ENCODE measurements at places on chromosomes 7 and 10.

- no peak for DNase-seq
These were observed 1.6 kb downstream of the SAMD9L start for GRCh38 chr7:93146472-93147141.

DNA sequence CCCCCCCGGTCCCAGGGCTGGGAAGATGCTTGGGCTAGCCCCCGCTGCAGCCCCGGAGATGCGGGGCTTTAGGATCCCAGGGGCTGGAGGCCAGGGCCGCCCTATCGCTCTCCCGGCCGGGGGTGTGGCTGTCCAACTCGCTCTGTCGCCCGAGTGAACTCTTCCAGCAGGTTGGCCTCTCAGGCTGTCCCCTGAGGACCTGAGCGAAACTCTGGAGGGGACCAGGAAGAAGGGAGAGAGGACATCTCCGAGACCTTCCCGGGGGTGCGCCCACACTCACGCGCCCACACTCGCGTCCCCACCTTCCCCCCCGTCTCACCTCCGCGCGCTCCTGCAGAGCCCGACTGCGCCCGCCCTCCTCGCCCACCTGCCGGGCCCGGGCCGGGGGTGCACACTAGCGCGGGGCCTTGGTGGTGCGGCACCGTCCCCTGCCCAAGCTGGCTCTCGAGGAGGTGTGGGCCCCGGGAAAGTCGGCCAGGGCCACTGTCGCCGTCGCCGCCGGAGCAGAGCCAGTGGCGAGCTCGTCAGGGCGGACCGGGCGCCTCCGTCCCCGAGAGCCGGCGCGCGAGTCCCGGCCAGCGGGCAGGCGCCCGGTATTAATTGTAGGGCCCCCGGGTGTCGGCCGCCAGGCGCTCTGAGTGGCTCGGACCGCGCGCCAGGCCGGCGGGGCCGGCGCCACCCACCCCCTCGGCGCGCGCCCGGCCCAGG lies 101.7 kb upstream of the SVIL start:
- DNase-seq = peak; percentile 88

- no peak for DNase-seq
These were observed 528.1 kb upstream of the SEMA3D start for GRCh38 chr7:85714951-85715350.

- DNase-seq = no peak
These were observed 57.6 kb downstream of the SNX10 start for GRCh38 chr7:26349005-26349915.

DNA sequence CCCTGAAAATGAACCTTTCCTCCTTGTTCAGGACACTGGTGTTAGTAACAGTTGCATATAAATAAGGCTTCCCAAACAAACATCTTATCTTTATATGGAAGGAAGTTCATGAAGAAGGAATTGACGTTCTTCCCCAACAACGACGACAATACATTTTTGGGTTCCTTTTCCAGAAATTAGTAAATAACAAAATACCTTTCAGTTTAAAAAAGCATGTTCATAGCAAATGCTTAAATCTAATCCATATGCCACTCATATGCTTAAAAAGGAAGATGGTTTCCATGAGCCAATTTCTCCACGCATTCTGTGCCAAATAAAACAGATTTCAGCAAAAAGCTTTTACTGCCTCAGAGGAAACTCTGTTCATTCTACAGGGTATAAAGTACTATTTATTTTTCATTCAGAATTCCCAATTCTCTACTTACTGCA lies 182.6 kb downstream of the COBL start:
- DNase-seq = no peak

DNA sequence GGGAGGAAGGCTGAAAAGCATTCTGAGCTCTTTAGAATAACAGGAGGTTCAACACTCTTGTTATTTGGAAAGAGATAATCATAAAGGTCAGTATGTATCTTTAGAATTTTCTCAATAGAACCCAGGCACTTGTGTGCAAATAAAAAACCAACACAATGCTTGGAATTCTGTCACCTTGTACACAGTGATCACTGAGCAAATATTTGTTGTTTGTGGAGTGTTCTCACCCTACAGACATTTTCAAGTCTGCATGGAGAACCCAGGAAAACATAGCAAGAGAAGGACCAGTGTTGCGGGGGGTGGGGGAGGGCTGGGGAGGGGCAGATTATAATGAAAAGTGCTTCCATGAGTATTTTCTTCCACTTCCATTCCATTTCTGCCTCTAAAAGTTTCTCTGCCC lies 87.4 kb downstream of the FAM107B start:
- DNase-seq = no peak

- DNase-seq = peak; percentile 60
These were observed 23.2 kb downstream of the DPCD start for GRCh38 chr10:101611096-101611905.

GRCh38 chr10:91975438-91975837 lies 51.9 kb downstream of the BTAF1 start:
- DNase-seq = no peak

DNA sequence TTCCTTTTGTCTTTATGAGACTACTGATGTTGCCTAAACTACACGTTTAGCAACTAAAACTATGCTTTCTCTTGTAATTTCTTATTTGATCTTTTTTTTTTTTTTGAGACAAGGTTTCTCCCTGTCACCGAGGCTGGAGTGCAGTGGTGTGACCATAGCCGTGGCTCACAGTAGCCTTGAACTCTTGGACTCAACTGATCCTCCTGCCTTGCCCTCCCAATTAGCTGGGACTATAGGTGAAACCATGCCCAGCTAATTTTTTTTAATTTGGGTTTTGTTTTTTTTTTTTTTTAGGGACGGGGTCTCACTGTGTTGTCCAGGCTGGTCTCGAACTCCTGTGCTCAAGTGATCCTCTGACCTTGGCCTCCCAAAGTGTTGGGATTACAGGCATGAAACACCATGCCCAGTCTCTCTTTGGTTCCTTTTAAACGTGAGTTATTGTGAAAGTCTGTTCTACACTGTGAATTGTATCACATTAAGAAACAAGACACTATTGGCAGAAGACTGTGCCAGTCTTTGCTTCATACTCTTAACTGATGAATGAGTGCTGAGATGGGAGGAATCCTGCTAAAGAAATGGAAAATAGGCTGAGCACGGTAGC lies 6.4 kb downstream of the TMEM248 start:
- DNase-seq = no peak

- no peak for DNase-seq
These were observed 266.3 kb downstream of the DIP2C start for GRCh38 chr10:423178-423577.

- DNase-seq = no peak
These were observed 233.5 kb upstream of the MGMT start for GRCh38 chr10:129233351-129234148.

DNA sequence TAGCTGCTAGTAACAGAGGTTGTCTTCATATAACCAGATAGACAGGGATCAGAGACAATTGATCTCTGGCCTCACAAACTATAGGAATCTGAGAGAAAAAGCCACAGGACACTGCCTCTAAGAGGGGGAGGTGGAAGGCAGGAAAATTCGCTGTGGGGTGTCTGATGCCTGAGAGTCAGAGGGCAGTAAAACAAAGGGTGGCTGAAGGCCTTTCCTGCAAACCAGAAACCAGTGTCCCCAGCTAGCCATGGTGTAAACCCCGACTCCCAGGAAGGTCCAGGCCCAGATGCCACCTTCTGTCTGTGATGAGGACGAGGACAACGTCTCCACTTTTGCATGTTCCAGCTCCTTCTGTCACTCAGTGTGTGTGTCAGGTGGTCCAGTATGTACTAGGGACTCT lies 215.1 kb downstream of the ADARB2 start:
- no peak for DNase-seq

DNA sequence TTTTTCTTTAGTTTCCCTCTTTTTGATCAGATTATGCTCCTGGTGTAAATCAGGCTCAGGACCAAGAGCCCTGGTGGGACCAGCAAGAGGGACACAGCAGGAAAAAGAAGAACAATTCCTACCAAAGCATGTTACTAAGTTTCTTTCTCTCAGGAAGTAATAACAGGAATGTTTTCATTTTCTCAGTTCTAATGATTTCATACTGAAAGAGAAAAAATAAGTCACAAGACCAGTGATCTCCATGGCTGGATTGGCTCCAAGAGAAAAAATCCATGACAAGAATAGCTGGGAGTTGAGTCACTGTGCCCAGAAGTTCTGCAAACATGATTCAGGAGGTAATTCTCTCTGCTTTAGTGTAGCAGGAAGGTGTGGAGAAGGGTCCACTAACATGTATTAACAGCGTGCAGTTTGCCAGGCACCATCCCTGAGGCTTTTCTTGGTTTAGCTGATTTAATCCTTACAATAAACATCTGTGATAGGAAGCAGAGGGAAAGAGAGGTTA lies 23.8 kb upstream of the IFIT2 start:
- peak; percentile 79 for DNase-seq

DNA sequence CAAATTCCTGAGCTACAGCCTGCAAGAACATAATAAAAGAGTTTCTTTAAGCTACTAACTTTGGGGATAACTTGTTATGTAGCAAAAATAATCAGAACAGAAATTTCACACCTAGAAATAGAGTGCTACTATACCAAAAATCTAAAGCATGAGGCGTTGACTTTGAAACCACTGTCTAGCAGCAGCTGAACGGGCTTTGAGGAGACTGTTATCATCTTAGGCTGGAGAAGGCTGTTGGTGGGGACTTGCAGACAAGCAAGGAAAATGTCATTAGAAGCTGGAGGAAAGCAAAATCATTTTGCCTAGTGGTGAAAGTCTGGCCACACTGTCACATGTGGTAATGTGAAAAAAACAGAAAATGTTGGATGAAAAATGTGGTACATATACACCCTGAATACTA lies 48.4 kb upstream of the ST8SIA6 start:
- DNase-seq = no peak

- DNase-seq = peak; percentile 30
These were observed 18.8 kb downstream of the FRMPD2 start for GRCh38 chr10:48255722-48256121.

- DNase-seq = no peak
These were observed 298.6 kb downstream of the TFEC start for GRCh38 chr7:115731796-115732471.

DNA sequence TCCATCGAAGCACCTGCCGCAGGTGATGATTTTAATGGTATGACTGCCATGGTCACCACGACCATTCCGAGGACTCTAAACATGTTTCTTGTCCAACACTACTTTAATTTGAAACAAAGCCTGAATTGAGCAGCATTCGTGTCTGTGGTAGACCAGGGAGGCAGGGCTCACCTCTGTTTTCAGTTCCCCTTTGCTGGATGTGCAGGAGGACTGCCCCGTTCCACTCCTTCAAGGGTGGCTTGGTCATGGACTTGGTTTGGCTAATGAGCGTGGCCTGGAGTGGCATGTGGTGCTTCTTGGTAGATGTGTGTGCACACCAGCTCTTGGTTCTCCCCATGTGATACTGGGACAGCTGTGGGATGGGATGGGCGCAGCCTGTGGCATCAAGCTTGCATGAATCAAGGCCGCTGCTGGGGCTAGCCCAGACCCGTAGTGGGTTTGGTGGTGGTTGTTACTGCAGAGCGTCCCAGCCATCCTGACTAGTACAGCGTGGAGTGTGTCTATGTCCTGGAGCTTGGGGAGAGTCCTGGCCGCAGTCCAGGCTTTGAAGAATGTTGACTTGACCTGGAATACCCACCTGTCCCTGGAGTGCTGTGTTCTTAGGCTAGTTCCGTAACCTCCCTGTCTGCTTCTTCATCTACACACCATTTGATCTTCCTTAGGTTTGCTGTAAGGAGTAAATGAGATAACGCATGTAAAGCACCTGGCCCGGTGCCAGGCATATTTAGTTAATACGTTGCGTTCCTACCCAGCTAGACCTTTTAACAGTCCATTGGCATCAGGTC lies 34.8 kb downstream of the MGMT start:
- DNase-seq = no peak

DNA sequence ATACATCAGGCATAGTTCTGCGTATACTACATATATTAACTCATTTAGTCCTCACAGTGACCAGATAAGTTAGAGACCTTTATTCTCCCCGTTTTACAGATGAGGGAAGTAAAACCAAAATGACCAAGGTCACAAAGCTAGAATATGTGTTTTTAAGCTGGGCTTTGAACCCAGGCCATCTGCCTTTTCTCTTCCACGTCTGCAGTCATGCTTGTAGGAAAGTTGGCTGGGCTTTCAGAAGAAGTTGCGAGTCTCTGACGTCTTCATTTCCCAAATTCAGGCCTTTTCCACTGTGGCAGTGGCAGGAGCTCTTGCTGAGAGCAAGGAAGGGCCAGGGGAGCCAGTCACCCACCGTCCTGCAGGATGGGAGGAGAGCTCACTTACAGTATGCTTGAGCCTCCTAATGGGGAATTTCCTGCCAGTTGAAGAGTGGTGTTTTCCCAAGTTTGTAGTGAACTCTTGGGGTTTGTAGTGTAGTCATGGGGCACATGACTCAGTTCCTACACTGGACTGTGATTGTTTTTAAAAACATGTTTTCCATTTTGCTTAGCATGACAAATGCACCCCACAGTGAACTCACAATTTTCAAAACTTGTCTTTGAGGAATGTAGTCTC lies 34.2 kb downstream of the CYP17A1 start:
- DNase-seq = peak; percentile 91

DNA sequence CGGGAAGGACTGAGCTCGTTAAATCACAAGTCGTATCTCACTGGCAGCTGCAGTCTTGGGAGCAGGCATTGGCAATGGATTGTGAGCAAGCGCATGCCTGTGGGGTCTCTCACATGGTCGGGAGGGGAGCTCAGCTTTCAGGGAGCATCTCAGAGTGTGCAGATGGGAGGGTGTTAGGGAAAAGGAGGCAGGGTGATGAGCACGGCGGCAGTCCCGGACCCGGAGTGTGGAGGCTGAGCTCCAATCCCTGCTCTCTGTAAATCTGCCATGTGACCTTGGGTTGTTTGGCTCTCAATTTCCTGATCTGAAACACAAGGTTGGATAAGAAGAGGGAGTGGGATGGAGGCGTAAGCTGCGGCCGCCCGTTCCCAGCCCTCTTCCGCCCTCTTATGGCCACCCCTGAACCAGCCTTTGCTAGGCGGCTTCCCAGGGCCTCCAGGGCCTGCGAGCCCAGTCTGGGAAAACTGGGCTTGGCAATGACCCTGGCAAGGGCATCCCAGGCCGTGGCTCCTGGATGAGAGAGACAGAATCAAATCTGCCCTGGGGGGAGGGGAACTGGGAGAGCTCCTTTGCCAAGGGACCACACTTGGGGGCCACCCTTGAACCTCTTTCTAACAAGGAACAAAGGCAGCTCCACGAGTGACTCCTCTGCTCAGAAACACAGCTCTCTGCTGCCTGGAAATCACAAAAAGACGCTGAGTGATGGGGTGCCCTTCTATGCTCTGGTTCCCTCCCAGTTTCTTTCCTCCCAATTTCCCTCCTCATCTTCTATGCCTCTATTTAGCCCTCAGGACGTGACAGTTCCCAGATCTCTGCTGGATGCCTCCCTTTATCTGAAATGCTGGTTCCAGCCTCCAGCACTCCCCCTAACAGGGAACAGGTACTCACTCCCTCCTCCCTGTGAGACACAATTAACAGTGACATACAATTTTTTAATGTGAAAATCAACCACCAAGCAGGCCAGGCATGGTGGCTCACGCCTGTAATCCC lies 41.7 kb upstream of the LOXL4 start:
- DNase-seq = peak; percentile 86

GRCh38 chr7:29487424-29487823 lies 76.2 kb upstream of the PRR15 start:
- no peak for DNase-seq

DNA sequence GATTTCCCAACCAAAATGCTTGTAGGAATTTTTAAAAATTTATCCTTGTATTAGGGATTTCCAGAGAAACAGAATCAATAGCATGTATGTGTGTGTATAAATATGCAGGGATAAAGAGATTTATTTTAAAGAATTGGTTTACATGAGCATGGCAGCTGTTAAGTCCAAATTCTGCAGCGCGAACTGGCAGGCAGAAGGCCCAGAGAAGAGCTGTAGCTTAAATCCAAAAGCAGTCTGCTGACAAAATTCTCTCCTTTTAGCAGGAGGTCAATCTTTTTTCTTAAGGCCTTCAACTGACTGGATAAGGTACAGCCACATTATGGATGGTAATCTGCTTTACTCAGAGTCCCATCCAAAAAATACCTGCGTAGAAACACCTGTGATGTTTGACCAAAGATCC lies 42.0 kb downstream of the PRR15 start:
- DNase-seq = no peak

All from sigmoid colon (tissue), 7 donors.